Daoy (cell line): ENCODE measurements at places on chromosomes 7 and 10. TPM values are rescaled to one million over a fixed set of nuclear protein-coding genes. Genes with fewer than 3 reads are reported as not detected.

GPC2 gene
- total RNA-seq = 10.9 and 16.7 TPM in 2 replicates

SLC13A1 gene
- not detected in 2 replicates for total RNA-seq

DEPP1 gene
- total RNA-seq = 0.11 and 0.15 TPM in 2 replicates

DNA sequence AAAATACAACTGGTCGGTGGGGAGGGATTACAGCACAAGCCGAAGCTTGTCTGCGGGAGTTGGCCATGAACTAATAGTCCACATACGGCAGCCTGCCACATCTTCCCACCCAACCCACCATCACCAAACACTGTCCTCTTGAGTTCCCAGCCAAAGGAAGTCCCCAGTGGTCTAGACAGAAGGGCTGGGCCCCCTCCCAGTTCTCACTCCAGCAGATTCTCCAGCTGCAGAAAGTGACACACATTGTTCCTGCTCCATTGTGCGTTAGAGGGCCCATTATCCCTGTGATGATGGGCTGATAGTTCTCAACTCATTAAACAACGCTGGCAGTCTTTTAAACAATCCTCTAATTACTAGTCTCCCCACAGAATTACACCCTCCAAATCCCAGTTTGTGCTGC lies 148.0 kb downstream of the FGFR2 start:
- DNase-seq = no peak

DNA sequence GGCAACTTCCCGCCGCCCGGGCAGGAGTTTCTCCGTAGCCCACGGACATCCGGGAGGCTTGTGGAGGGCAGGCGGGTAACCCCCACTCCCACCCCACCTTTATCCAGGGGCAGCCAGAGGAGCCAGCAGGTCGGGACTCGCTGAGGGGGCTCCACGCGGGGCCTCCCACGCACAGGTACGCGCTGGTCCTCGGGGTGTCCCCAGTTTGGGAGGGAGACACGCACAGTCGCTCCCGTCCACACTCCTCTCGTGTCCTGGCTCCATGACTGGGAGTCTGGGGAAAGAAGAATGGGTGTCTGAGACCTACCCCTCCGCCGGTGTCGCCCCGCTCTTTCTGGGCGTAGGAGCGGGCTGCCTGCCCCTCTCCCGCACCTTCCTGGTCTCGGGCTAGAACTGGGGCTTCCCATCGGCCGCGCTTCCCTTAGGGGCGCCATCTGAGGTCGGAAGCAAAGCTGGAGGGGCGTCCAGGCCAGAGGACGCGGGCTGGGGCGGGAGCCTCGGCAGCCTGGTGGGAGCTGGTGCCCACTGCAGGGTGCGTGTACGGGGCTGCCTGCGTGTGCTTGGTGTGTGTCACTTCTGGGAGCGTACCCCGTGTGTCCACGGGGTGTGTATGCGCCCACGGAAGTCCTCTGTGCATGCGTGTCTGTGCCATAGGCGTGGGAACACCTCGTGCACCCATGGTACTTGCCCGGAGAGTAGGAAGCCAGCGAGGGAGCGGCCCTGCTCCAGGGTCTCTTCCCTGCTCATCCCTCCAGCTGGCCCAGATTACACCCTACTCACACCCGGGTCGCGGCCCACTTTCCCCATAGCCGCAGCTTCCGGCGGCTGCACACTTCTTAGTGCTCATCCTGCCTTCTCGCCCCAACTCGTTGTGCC lies 73.0 kb upstream of the LEP start:
- peak; percentile 40 for DNase-seq

- peak; percentile 63 for DNase-seq
These were observed 33.2 kb upstream of the TPK1 start for GRCh38 chr7:144869082-144869481.

GRCh38 chr10:95793401-95794045 lies 37.6 kb downstream of the ENTPD1 start:
- no peak for DNase-seq

DNA sequence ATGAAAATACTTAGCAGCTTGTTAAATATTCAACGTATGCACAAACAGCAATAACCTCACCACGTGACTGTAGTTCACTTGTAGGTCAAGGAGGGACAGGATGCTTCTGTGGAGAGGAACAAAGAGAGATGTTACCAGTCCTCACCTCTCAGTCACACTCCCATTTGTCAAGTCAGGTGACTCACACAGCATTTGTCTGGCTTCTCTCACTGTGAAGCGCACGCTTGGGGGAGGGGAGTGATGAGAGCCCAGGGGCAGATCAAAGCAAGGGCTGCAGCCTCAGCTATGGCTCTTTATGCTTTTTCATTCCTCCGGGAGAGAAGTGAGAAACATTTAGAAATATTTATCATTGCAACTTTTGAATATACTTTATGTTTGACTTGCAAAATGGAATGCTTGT lies 2.9 kb upstream of the RBM20 start:
- DNase-seq = peak; percentile 40

GRCh38 chr10:110307805-110308204 lies 3.1 kb upstream of the SMNDC1 start:
- DNase-seq = no peak

DNA sequence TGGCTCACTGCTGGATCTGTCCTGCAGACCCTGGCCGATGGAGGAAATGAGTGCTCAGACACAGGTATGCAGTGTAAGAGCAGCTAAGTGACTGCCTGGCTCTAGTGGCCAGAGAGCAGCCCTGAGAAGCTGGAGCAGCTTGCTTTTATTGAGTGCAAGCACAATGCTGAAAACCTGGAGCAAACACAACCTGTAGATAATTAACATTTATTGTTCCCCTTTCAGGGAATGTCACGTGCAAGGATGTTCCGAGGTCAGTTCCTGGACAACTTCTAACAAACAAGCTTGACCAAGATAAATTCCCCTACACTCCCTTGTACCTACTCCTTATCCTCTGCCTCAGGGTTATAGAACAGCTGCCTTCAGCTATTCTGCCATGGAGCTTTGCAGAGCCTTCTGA lies 31.3 kb downstream of the DDC start:
- no peak for DNase-seq

DNA sequence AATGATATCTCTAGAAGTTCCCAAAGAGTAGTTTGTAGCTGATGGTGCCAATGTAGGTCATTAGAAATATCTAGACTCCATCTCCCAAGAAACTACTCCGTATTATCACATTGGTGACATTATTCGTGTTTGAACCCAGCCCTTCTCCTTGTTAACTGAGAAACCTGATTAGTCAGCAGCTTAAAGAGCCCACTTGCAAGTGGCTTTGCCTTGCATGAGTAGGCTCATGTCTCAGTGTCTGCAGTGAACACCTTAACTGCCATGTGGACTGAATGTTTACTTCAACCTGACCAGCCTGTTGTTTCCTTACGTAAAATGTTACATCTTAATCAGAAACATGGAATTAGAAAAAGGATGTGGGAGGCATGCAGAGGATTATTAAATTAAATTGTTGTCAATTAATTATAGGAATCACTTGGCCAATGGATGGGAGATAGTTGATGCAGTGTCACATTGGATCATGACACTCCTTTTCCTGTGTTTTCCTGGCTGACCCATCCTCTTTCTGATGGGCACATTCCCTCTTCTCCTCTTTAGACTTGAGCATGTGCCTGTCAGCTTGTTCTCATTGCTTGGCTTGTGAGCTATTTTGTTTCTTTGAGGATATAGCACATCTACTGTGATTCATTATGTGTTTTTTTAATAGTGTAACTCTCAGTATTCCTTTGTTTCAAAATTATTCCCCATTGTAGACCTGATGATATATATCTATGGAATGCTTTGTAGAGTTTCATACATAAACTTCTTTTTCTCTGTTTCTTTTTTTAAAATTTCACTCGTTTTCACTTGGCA lies 18.0 kb downstream of the STARD3NL start:
- DNase-seq = peak; percentile 46

DNA sequence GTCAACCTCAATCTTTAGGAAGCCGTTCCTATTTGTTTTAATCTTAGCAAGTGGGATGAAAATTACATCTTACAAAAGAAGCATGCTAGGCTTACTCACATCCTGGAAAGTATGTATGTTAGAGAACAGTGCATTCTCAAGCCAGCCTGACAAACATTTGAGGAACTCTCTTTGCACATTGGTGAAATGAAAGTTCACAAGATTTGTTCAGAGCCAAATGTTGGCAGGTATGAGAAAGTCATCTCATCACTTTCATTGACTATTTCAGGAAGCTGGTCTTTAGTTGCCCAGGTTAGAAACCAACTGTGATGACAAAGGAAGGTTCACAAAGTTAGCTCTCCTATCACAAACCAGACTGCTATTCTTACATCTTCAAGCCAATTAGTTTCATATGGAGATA lies 57.1 kb downstream of the ABCB1 start:
- DNase-seq = no peak

GRCh38 chr7:128005117-128005516 lies 26.1 kb downstream of the LRRC4 start:
- no peak for DNase-seq

AGAP6 gene
- total RNA-seq = 2.9 and 7.0 TPM in 2 replicates

GRCh38 chr10:75195035-75195763 lies 15.4 kb upstream of the VDAC2 start:
- no peak for DNase-seq

DNA sequence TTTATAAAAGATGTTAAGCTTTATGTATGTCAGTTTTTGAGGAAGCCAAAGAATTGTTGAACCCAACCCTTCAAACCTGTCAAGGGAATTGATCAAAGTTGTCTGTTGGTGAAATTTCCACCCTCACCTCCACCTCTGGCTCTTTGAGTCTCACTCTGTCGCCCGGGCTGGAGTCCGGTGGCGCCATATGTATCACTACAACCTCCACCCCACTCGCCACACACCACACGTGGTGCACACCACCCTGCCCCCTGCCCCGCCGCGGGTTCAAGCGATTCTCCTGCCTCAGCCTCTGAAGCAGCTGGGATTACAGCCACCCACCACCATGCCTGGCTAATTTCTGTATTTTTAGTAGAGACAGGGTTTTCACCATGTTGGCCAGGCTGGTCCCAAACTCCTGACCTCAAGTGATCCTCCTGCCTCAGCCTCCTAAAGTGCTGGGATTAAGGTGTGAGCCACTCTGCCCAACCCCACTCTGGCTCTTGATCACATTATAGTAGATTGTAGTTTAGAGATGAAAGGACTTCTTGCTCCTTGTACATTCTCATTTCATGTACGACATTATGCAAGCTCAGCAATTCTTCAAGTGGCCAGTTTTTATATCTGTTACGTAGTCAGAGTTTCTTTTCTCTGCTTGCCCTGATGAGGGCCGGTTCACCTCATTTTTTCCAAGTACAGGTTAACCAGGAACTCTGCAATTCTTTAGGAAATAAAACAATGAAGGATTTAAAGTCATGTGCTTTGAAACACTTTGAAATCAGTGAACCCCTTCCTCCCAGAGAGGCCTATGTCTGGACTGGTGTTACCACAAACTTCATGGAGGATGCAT lies 7.0 kb downstream of the BAMBI start:
- no peak for DNase-seq

PDE1C gene
- total RNA-seq = 20.4 and 24.2 TPM in 2 replicates

GRCh38 chr7:73353243-73353642 lies 25.3 kb downstream of the FKBP6 start:
- no peak for DNase-seq

- DNase-seq = no peak
These were observed 81.4 kb downstream of the ATXN7L1 start for GRCh38 chr7:105794741-105795729.

- no peak for DNase-seq
These were observed 29.7 kb downstream of the UNC5B start for GRCh38 chr10:71241830-71242621.

DNA sequence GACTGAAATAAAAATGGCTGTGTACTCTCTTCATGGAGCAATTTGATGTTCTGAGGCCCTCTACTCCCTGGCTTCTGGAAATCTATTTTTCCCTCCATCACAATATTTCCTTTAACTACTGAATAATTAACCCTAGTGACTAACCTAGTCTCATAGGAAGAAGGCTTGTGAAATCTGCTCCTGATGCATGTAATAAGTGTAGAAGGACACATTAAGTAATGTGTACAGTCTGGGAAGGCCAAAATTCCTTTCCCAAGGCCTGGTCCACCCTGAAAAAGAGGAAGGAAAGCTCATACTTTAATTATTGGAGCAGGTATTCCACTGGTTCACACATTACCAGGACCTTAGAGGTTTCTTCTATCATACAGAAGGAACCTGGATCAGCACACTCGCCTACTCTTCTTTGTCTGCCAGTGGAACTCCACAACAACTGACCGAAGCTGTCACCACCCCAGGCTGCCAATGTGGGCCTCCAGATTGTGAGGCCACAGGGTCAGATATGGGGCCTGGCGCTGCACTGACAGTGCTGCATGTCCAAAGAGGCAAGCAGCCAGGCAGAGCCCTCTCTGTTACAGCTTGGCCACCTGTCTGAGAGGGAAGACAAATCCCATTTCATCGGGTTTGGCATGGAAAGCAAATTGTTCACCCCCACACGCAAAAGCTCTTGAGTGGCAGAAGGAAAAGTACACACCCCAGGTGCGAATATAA lies 54.4 kb upstream of the FAM133B start:
- DNase-seq = no peak

DNA sequence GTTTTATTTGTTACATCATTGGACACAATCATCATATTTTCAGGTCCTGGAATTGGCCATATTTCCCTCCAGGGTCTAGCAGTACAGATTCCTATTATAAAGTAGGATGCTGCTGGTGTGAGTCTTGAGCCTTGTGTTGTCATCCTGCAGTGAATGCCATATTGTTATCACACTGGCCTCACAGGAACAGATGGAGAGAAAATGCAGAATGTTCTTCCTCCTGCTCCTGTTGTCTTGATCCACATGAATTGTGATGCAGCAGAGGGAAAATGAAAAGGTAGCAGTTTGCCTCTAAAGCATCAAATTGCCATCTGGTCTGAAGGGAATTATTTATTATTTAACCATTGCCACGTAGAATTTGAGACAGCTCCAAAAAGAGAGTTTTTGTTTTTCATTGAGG lies 248.6 kb downstream of the GPAM start:
- DNase-seq = no peak

- no peak for DNase-seq
These were observed 23.6 kb downstream of the CPVL start for GRCh38 chr7:29122759-29123158.

DNA sequence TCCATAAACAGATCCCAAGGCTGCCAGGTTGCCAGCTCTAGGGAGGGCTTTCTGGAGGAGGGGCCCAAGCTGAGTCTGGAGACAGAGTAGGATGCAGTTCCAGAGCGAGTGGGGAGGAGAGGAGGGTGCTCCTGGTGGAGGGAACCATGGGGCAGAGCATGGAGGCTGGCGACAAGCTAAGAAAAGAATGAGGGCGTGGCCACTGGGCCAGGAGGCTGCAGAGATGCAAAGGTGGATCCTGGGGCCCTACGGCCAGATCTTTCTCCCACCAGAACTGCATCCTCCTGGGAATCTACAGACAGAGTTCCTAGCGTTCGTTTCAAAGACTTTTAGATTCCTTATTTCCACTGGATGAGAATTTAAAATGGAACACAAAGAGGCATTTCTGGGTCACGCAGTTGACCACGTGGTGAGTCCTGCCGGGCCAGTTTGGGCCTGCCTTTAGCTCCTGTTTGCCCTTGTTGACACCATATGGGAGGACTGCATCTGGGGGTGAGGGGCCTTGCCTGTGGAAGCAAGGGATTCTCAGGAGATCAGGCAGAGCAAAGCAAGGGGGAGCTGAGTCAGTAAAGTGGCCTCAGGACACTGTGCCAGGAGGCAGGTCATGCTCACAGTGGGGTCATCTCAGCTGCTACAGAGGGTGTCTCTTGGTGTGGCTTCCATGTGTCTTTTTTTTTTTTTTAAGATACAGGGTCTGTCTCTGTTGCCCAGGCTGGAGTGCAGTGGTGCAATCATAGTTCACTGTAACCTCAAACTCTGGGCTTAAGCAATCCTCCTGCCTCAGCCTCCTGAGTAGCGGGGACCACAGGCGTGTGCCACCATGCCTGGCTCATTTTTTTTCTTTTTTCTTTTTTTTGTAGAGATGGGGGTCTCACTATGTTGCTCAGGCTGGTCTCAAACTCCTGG lies 137.8 kb downstream of the SH3PXD2A start:
- no peak for DNase-seq
